H9 (cell line): ENCODE measurements at places on chromosomes 6 and 20. TPM values are rescaled to one million over a fixed set of nuclear protein-coding genes. Genes with fewer than 3 reads are reported as not detected.
A peak's percentile ranks its signal among the peaks of the same experiment; 100 is the strongest.

GRCh38 chr6:38579010-38579628 is 60.6 kb downstream of the BTBD9 start:
- H3K4me1 ChIP-seq: no peaks in the 10 kb centered on the region
- H3K27me3 ChIP-seq: no peaks in the 10 kb centered on the region
- no peak for DNase-seq

GRCh38 chr6:45946887-45947286 is 68.8 kb downstream of the CLIC5 start:
- no peak for DNase-seq
- H3K27me3 ChIP-seq: no peaks in the 10 kb centered on the region
- peaks cover 4% of the 10 kb centered on the region; the same call in 1 of the 2 replicates for H3K4me1 ChIP-seq
- H3K27ac ChIP-seq: no peak overlapping the region
- no peak overlapping the region for H3K4me3 ChIP-seq

The CDC5L gene
- total RNA-seq: 34.3 and 34.6 TPM in 2 replicates

GRCh38 chr6:73666393-73666792 is 12.6 kb upstream of the SLC17A5 start:
- no peak for DNase-seq
- H3K4me1 ChIP-seq: no peaks in the 10 kb centered on the region
- no peak overlapping the region for H3K27ac ChIP-seq
- H3K27me3 ChIP-seq: no peaks in the 10 kb centered on the region
- H3K4me3 ChIP-seq: no peak overlapping the region
- no peaks in the 10 kb centered on the region for H3K36me3 ChIP-seq

DNA sequence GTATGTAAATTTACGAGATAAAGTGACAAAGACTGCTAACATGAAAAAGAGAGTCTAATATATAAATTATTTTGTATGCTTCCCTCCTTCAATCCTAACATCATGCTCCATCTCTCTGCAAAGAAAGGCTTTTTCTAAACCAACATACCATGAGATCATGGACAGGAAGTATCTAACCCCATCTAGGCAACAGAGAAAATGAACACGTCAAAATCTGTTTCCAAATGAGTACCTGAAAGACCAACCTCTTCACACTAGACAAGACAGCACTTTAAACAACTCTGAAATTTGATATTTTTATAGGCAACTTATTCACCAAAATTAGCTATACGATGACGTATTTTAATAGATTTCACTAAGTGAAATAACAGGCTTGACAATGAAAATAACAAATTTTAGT is 54.6 kb downstream of the MAN1A1 start:
- no peaks in the 10 kb centered on the region for H3K36me3 ChIP-seq
- no peak overlapping the region for H3K4me3 ChIP-seq
- DNase-seq: no peak
- H3K27ac ChIP-seq: no peak overlapping the region

- no peaks in the 10 kb centered on the region for H3K27me3 ChIP-seq
- no peak for DNase-seq
- peaks cover 32% of the 10 kb centered on the region for H3K36me3 ChIP-seq
- H3K4me3 ChIP-seq: peak overlapping the region; percentile 99
- H3K4me1 ChIP-seq: no peaks in the 10 kb centered on the region
Observed at GRCh38 chr6:36873612-36874442, 776 bp downstream of the PPIL1 start.

GRCh38 chr6:118354641-118355040 is 193.5 kb upstream of the PLN start:
- H3K27me3 ChIP-seq: no peaks in the 10 kb centered on the region
- H3K27ac ChIP-seq: no peak overlapping the region
- H3K4me3 ChIP-seq: no peak overlapping the region
- no peaks in the 10 kb centered on the region for H3K36me3 ChIP-seq

GRCh38 chr6:35511562-35511941 is 1.1 kb downstream of the TULP1 start:
- no peaks in the 10 kb centered on the region for H3K36me3 ChIP-seq
- H3K27ac ChIP-seq: no peak overlapping the region
- DNase-seq: no peak

DNA sequence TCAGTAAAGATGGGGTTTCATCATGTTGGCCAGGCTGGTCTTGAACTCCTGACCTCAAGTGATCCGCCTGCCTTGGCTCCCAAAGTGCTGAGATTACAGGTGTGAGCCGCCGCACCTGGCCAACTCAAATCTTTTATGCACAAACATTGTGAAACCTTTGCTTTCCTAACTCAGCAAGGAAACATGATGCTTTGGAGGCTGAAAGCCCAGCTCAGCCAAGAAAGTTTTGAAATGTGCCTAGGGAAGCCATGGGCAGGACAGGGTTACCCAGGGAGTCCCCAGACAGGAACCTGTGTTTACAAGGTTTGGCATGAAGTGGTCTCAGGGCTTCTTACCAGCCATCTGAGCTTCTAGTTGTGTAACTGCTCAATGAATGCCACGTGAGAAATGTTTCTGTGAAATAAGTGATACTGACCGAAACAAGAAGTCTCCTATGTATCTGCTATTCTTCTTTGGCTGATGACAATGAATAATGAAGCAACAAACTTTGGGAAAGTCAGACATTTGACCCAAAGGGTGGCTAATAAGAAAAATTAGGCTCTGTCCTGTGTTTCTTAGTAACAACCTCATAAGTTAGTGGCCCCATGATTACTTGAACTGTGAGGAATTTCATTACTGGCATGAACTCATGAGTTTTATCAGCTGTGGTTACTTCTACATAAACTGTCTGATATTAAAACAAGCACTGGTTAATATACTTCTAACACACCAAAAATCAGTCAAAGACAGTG is 163.5 kb downstream of the KIF6 start:
- no peaks in the 10 kb centered on the region for H3K4me1 ChIP-seq
- H3K4me3 ChIP-seq: no peak overlapping the region
- DNase-seq: no peak
- no peak overlapping the region for H3K27ac ChIP-seq

DNA sequence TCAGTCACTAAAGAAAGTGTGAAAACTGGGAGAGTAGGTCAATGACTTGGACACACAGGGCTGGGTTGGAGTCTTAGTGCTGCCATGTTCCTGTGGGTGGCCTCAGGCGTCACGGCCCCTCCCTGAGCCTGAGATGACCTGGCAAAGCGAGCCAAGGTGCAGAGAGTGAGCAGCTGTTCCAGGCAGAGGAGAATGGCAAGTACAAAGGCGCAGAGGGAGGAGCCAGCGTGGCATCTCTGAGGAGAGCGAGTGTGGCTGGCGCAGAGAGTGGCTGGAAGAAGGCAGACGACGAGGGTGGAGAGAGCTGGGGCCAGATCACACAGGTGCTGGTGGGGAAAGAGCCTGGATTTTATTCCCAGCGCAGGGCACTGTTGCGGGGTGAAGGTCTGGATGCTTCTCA is 20.6 kb upstream of the CHMP4B start:
- H3K4me1 ChIP-seq: no peaks in the 10 kb centered on the region
- H3K36me3 ChIP-seq: no peaks in the 10 kb centered on the region
- no peaks in the 10 kb centered on the region for H3K27me3 ChIP-seq
- H3K4me3 ChIP-seq: no peak overlapping the region
- DNase-seq: no peak

The CST4 gene
- total RNA-seq: not detected in 2 replicates

DNA sequence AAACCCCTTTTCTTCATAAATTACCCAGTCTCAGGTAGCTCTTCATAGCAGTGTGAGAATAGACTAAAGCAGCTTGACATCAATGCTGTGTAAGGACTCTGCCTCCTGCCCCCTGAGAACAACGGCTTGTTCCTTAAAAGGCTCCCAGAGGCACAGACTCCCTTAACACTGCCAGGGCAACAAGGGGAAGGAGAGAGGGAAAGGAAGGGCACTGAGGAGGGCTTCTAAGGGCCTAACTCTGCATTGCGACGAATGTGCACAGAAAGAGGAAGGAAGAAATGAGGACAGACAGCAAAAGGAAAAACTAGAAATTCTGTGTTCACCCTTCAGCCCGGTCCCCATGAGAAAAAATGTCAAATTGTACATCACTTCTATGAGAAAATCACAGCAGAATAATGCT is 74.0 kb downstream of the AGPAT4 start:
- H3K27ac ChIP-seq: no peak overlapping the region
- H3K36me3 ChIP-seq: peaks cover 20% of the 10 kb centered on the region
- no peaks in the 10 kb centered on the region for H3K27me3 ChIP-seq
- H3K4me3 ChIP-seq: no peak overlapping the region

The NHLRC1 gene
- total RNA-seq: 1.0 and 1.5 TPM in 2 replicates

- no peaks in the 10 kb centered on the region for H3K4me1 ChIP-seq
- H3K27ac ChIP-seq: no peak overlapping the region
- H3K27me3 ChIP-seq: no peaks in the 10 kb centered on the region
- no peak for DNase-seq
- no peak overlapping the region for H3K4me3 ChIP-seq
Observed at GRCh38 chr6:88403486-88403885, 237.3 kb upstream of the CNR1 start.

The HAO1 gene
- not detected in 2 replicates for total RNA-seq

DNA sequence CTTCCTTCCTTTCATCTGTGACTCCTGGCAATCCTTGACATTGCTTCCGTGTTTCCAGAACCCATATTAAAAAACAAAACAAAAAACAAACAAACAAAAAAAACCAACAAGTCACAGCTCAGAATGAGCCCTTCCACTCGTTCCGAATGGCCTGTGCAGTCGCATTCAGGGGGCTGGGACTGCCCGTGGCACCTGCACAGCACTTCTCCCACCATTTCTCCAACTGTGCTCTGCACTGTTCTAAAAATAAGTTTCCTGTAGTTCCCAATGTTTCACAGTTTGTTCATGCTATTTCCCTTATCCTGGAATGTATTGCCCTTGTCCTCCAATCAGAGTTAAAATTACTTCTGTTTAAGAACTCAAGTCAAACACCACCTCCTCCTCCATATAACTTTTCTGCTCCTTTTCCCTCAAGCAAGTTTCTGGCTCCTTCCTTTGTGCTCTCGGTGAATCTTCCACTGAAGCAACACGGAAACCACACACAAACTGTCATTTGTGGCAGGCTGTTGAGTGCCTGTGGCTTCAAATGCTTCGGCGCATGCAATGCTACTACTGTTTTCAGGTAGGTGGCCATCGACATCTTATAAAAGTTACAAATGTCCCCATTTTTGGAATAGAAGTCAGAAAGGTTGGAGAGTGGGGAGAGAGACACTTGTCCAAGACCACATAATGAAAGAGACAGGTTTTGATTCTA is 57.7 kb downstream of the PDE10A start:
- H3K4me3 ChIP-seq: no peak overlapping the region
- H3K36me3 ChIP-seq: no peaks in the 10 kb centered on the region
- H3K4me1 ChIP-seq: no peaks in the 10 kb centered on the region
- no peaks in the 10 kb centered on the region for H3K27me3 ChIP-seq
- no peak for DNase-seq

GRCh38 chr6:108966251-108966650 is 118.0 kb downstream of the ARMC2 start:
- H3K27me3 ChIP-seq: no peaks in the 10 kb centered on the region
- H3K4me3 ChIP-seq: no peak overlapping the region
- no peaks in the 10 kb centered on the region for H3K36me3 ChIP-seq
- no peak for DNase-seq
- no peaks in the 10 kb centered on the region; the same call in 1 of the 2 replicates for H3K4me1 ChIP-seq

The REM1 gene
- total RNA-seq: not detected in 2 replicates

GRCh38 chr6:24359640-24360454 is 2.0 kb upstream of the DCDC2 start:
- H3K36me3 ChIP-seq: no peaks in the 10 kb centered on the region
- peak; percentile 93 for DNase-seq
- peak overlapping the region; percentile 75 for H3K4me3 ChIP-seq
- no peak overlapping the region for H3K27ac ChIP-seq

DNA sequence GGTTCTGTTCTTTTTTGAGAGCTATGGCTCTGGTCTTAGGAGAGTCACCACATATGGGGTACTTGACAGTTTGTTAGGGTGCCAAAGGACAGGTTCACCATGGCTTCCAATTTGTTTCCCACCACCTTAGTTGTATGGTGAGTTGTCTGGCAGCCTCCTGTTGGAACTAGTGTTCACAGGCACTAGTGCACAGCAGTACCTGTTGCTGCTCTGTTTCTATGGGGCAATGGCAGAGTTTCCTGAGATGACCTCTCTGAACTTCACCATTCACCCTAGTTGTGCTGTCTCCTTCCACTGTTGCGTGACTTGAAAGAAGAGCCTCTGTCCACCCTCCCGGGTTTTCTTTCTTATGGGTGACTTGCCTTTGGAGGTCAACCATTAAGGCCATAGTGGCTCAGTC is 129.1 kb downstream of the JARID2 start:
- no peaks in the 10 kb centered on the region for H3K27me3 ChIP-seq
- no peak for DNase-seq
- peaks cover 18% of the 10 kb centered on the region for H3K4me1 ChIP-seq
- H3K36me3 ChIP-seq: peaks cover 27% of the 10 kb centered on the region

DNA sequence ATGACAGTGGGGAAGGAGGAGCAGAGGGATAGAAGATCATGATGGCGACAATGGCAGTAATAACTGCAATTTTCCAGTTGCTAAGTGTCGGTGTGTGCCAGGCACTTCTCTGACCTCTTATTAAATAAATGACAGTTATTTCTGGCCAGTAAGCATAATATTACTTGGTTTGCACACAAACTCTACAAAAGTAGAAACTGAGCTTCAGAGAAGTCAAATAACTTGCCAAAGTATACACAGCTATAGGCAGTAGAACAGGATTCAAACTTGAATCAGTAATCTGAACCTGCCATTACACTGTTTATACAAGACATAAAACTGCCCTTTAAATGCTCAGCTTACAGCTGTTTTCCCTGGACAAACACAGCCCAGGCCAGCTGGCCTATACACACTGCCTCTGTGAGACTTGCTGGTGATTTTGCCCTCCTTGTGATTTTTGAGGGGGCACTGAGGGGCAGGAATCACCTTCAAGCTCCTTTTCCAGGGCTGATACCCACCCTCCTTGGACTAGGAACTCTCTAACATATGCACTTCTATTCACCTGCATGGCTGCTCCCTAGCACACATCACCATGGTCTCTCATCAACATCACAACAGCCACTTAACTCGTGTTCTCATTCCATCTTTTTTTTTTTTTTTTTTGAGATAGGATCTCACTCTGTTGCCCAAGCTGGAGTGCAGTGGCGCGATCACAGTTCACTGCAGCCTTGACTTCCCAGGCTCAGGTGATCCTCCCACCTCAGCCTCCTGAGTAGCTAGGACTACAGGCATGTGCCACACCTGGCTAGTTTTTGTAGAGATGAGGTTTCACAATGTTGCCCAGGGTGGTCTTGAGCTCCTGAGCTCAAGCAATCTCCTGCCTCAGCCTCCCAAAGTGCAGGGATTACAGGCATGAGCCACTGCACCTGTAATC is 63.6 kb downstream of the SLC23A2 start:
- H3K27me3 ChIP-seq: no peaks in the 10 kb centered on the region
- H3K36me3 ChIP-seq: no peaks in the 10 kb centered on the region; the same call in 2 of the 3 replicates
- H3K27ac ChIP-seq: no peak overlapping the region
- DNase-seq: no peak
- no peak overlapping the region for H3K4me3 ChIP-seq
